ENCODE measurements at places on chromosomes 4 and X.
A peak's percentile ranks its signal among the peaks of the same experiment; 100 is the strongest.

DNA sequence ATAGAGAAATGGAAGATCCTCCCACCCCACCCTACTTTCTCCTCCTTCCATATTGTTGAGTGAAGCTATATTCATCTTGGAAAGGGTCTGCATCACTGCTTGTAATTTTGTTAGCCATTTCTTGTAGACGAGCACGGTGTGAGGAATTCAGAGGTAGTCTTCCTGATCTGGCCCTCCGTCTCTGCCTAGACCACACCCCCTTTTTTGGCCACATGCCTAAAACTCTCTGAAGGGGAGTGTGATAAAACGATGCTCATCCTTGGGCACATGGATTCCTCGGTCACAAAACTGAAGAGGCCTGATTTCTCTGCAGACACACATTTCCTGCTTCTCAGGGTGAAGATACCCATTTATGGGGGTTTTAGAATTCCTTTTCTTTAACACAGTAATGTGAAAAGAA is 182.8 kb downstream of the LARP7 start:
- DNase-seq, result no peak

- DNase-seq, result no peak
These were observed 89.7 kb upstream of the NDP start for GRCh38 chrX:44062840-44063239.

DNA sequence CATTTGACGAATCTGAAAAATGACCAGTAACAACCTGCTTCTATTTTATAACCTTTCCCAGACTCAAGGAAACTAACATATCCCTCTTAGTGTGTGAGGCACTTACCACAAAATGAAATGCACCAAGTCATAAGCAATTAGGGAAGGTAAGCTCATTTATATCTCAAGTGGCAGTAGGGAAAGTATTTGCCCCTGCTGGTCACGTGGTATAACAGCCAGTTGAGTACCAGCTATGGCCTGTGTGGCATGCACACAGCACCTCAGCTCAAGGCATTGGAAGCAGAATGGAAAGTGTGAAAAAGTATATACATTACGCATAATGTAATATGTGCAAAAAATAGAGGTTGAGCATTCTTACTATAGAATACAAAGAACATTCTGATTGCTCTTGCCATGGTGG is 178.3 kb upstream of the GYPA start:
- DNase-seq, result no peak

DNA sequence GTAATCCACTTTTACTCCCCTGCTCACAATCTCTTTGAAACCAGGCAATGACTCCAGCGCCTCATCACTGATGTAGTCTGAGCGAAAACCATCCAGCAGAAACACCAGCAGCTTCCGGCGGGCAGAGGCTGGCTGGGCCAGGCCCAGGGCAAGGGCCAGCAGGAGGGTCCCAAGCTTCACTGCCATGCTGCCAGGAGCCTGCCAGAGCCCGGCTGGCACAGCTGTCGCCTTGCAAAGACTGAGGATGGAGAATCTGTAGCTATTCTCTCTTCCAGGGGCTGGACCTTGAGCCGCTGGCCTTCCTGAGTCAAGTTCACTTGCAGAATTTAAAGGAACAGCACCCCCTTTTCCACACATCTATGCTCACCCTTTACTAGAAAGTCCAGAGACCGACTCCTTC is at the start of gene ENPP6:
Gene ENPP6 (minus strand): TSS at position 240 of the 400 bp plus-strand sequence. CDS start 54 bp downstream, at position 186.
- no peak for DNase-seq

GRCh38 chr4:88378691-88379559 is at the start of gene HERC6:
HERC6 (plus strand) TSS chr4:88378852; CDS start chr4:88378922, 70 bp downstream.
- peak; percentile 84 for DNase-seq

GRCh38 chr4:8093587-8094274 is 64.9 kb downstream of the ABLIM2 start:
- DNase-seq, result no peak

GRCh38 chr4:48227662-48228061 is 42.0 kb downstream of the TEC start:
- DNase-seq, result no peak

Data from CD4-positive, alpha-beta T cell treated with Interleukin-2 at 100 ng/mL for 4 hours (primary cell).